ENCODE measurements at places on chromosomes 3 and 15.

DNA sequence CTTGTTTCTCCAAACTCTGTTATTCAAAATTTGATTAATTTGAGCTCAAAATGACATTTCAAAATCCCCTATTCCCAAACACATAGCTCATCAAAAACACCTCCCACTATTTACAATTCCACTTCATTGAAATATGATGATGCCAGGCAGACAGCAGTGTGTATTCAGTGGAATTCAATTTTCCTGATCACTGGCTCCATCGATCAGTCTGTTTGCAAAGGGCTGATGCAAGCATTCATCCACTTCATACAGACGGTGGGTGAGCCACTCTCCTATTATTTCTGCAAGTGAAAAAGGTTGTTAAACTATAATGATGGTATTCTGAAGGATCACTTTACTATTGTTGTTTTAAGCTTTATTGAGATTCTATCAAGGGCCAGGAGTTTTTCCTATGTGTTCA, 90.7 kb downstream of the RTP4 start:
- no peak for DNase-seq

DNA sequence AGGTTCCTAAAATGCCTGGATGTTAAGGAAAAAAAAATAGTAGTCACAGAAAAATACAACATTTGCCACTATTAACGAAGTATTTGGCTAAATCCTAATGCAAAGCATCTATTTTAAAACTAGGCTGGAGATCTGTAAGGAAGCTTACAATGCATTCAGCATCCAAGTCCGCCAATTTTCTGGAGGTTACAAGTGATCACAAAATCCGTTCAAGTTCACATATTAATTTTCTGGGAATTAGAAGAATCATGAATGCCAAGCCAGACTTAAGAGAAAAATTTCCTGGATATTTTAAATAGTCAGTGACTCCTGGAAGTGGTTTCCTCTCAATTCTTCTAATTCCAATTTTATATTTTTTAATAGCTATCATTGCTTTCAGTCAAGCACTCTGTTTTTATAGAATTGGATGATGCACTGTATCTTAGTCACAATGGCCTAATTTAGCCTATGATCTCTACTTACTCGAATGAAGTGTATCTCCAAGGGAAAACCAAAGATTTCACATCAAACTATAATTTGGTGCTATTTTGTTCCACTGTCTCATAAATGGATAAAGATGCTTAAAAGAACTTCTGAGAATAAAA, 60.4 kb downstream of the P3H2 start:
- no peak for DNase-seq

- no peak for DNase-seq
Observed at GRCh38 chr3:68880632-68881031, 51.7 kb downstream of the TAFA4 start.

DNA sequence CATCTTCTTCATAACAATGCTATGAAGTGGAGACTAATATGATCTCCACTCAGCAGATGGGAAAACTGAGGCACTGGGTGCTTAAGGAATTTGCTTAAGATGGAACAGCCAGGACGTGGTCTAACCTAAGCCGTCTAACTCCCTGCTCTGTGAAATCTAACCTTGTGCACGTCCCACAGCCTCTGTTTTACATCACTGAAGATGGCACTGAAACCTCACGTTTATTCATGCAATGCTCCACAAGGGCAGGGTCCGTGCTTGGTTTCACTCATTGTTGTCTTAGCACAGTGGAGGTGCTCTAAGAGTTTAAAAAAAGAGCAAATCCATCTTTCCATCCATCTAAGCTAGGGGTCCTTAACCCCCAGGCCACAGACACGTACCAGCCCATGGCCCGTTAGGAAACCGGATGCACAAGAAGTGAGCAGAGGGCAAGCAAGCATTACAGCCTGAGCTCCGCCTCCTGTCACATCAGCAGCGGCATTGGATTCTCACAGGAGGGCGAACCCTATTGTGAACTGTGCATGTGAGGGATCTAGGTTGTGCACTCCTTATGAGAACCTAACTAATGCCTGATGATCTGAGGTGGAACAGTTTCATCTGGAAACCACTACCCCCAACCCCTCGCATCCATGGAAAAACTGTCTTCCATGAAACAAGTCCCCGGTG, 118.0 kb downstream of the FOXP1 start:
- no peak for DNase-seq

- no peak for DNase-seq
Observed at GRCh38 chr15:59958288-59958687, 45.8 kb upstream of the FOXB1 start.

GRCh38 chr3:138717348-138717747, 108.8 kb downstream of the FAIM start:
- DNase-seq = no peak

GRCh38 chr3:20121088-20121487, 64.9 kb downstream of the SGO1 start:
- no peak for DNase-seq

- DNase-seq = no peak
Observed at GRCh38 chr15:71097890-71098289, 17.4 kb upstream of the THSD4 start.

DNA sequence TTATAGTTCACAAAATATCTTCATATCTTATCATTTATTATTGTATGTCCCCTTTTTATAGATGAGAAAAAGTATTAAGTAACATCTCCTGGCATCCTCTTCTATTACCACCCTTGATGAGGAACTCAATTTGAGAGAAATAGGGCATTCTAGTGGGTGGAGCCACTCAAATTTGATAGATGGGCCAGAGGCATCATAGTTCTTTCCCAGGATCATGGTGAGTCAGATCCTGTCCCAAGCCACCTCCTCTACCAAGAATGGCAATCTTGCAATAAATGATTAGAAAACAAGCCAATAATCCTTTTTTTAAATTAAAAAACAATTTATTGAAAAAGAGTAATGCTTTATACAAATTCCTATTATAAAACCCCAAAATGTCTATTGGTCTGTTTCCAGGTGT, 16.8 kb downstream of the CLDN1 start:
- DNase-seq = no peak

DNA sequence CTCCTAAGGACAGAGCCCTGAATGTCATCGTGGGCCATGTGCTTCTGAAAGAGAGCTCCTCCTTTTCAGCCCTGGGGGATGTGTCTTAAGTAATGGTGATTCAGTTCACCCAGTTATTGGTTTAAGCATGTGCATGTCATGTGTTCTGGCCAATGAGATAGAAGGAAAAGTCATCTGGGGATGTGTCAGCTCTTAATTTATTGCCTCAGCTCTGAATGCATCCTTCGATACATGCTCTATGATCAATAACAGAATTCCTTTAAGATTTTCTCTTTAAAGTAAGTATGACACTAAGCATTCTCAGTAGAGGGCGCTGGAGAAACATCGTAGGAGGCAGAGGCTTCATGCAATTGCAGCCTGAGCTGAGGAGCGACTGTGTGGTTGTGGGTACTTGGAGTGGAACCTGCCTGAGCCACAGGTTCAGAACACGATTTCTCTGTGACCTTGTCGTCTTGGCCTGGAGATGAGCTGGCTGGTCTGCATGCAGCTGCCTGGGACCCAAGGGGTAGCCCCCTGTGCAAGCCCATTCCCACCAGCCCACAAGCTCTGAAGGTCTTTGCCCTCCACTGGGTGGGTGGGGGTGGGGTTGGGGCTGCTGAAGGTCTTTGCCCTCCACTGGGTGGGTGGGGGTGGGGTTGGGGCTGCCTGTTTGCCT, 69.5 kb downstream of the C3orf38 start:
- DNase-seq = no peak

- DNase-seq = no peak
Observed at GRCh38 chr3:50660386-50660785, 14.3 kb upstream of the DOCK3 start.

DNA sequence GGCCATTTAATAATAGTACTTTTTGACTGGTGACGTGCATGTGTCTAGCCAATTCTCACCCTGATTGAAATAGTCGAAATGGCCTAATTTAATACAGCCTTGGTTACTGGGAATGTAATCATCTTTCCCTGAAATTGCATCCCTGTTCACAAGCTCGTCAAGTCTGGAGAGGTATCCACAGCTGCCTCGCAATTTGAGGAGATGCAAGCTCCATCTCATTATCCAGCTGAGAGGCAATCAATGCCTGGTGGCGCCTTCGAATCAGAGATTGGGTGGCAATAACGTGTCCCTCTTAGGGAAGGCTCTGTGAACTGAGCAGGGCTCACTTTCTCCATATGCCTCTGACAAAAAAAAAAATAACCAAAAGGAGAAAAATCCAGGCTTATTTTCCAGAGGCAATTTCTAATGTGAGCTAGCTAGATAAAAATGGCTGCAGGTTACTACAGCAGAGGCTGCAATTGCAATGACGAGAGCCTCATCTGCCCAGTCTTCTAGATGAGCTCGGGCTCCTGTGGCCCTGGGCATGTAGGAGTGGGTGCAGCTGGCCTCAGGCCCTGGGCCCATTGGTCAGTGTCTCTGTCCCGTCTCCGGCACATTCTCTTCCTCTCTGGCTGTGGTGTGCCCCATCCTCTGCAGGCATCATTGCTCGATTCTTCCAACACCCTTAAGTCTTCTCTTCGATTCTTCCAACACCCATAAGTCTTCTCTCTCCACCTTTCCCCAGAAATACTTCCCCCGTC, 487.5 kb downstream of the GABRG3 start:
- DNase-seq = no peak

GRCh38 chr15:55884223-55884622, 109.2 kb downstream of the NEDD4 start:
- no peak for DNase-seq

DNA sequence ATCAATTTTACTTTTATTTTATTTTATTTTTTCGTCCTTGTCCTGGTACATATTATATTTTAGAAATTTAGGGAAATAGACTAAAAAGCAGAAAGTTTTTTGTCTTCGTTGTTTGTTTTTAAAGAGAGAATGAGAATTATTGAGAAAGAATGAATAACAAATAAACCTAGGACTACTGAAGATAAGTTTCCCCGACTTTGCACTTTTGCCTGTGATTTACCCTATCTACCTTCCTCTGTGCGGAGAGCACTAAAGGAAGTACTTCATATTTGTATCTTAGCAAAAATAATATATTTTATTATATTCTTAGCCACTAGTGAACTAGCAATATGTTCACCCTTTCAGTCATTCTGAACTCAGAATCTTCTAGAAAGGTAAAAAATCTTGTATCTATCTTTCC, 60.6 kb downstream of the ECT2 start:
- DNase-seq = no peak

- DNase-seq = no peak
Observed at GRCh38 chr3:173396191-173397041, 1.1 kb upstream of the NLGN1 start.

- DNase-seq = no peak
Observed at GRCh38 chr15:90402223-90402622, 14.2 kb downstream of the IQGAP1 start.

- no peak for DNase-seq
Observed at GRCh38 chr3:59052803-59053411, 3.1 kb upstream of the CFAP20DC start.

DNA sequence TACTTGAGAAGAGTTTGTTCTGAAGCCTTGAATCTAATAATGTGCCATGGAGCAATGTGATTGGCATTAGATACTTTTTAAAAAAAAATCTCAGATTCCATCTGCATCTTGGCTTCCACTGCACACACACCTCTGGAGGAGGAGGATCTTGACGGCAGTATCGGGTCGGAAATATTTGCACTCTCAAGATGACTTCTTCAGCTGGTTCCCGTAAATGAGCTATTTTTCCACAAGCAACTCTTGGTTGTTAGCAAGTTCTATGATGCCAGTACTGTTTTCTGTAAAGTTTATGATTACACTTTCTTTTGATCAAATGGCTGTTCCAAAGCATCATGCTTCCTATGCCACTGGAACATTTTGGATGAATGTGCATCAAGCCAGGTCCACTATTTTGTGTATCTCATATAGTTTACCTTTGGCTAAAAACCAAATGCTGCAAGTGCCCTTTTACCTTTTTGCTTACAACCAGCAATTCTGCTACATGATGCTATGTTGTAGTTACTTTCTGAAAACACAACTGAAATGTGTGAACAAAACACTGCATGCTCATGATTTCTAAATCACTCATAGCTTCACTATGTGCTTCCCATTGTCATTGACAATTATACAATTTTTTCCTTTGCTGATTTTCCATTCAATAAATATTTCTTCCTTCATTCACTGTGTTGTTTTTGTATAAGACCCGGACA, 43.8 kb downstream of the CCR3 start:
- no peak for DNase-seq

GRCh38 chr3:52174896-52175295, 20.7 kb upstream of the POC1A start:
- no peak for DNase-seq

DNA sequence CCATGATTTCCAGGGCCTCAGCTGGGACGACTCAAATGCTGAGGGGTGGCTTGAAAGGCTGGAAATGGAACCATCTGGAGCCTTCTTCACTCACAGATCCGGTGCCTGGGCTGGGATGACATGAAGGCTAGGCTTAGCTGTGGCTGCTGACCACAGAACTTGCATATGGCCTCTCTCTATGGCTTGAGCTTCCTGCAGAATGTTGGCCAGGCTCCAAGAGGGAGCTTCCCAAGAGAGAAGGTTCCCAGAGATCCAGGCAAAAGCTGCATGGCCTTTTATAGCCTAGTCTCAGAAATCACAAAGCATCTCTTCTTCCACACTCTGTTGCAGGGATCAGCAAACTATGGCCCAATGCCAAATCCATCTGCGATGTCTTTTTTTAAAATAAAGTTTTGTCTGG, 44.8 kb downstream of the GATM start:
- DNase-seq = no peak

- no peak for DNase-seq
Observed at GRCh38 chr3:61518590-61518989, 42.8 kb upstream of the PTPRG start.

- DNase-seq = no peak
Observed at GRCh38 chr3:38186781-38187180, 21.4 kb downstream of the OXSR1 start.

DNA sequence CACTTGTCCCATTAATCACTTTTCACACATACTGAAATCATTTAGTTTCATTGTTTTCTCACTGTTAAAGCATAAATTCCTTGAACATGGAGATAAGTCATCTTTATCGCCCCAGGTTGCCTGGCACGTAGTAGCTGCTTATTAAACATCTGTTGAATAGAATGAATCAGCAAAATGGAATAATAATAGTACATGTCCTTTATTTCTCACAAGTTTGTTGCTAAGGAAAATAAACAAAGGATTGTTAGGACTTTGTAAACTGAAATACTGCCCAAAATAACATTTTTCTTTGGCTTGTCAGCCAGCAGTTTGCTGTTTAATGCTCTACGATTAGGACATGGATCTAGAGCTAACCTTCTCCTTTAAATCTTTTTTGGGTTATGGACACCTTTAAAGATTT, 17.9 kb downstream of the SLC35A5 start:
- DNase-seq = no peak

GRCh38 chr3:42019953-42020260, 58.0 kb upstream of the ULK4 start:
- no peak for DNase-seq

DNA sequence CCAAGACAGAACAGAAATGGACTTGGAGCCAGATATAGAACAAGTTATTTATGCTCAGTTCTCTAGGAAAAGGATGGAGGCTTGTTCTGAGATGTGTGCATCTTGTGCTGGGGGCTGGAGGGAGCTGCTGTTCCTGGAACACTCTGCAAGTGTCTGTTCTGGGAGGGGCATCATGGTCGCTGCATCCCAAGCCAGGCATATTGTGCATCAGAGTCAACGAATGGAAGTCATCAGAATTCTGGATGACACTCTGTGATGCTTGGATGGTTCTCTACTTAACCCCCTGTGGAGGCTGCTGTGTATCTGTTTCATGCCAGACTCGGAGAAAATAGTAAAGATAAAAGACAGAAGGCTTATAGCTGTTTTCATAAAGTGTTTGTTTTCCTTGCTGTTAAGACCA, 34.7 kb downstream of the RPL22L1 start:
- no peak for DNase-seq

Data from stimulated activated CD4-positive, alpha-beta T cell treated with anti-CD3 and anti-CD28 coated beads, Interleukin-1b, Interleukin-23, amount 100 ng/mL, for 1 hour (primary cell).